Mesenchymal stem cell (in vitro differentiated cells and primary cell): ENCODE measurements at places on chromosomes 3 and 15.

GRCh38 chr15:69444686-69445085, 7.9 kb upstream of the RPLP1 start:
- no peak for DNase-seq

- peak; percentile 83 for DNase-seq
These were observed 14.4 kb downstream of the ATP13A3 start for GRCh38 chr3:194472290-194472920.

- DNase-seq, result no peak
These were observed 66.9 kb downstream of the KCNAB1 start for GRCh38 chr3:156187146-156187769.

- DNase-seq, result peak; percentile 74
These were observed 51.7 kb downstream of the SCN11A start for GRCh38 chr3:39000008-39000450.

GRCh38 chr15:99909592-99910295, 176.5 kb upstream of the LYSMD4 start:
- DNase-seq, result no peak

DNA sequence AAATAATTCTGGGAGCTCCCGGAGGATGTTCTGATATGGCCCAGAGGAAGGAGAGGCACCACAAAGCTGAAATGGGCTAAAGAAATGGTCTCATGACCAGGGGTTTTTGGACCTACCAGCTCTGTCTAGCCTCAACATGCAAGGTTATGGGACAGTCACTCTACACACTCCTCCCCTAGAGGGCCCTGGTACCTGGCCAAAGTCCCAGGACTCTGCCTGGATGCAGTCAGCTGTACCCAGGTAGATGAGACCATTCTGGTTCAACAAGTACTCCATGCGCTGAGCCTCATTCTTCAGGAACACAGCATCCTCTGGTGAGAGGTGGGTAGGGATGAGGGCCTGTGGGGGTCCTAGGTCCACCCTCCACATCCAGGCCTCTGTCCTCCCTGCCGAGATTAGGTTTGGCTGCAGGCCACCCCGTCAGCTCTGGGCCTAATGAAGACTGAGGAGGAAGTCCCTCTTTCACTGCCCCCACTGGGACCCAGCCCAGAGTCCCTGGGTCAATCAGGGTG, 9.5 kb downstream of the EPB42 start:
- DNase-seq, result no peak
